Dermis microvascular lymphatic vessel endothelial cell (primary cell): ENCODE measurements at places on chromosomes 4 and X. TPM values are rescaled to one million over a fixed set of nuclear protein-coding genes. Genes with fewer than 3 reads are reported as not detected.

Gene CFI
- 23.4 and 59.7 TPM in 2 replicates for total RNA-seq

Gene LRP2BP
- 0.38 and 0.51 TPM in 2 replicates for total RNA-seq

Gene RXFP1
- total RNA-seq = not detected in 2 replicates

Gene SPRY1
- total RNA-seq = 20.4 and 29.7 TPM in 2 replicates
